ENCODE measurements at places on chromosomes 4 and X. TPM values are rescaled to one million over a fixed set of nuclear protein-coding genes. Genes with fewer than 3 reads are reported as not detected.

Gene SUPT20HL1
- total RNA-seq, result not detected

Gene EPGN
- not detected for total RNA-seq

DNA sequence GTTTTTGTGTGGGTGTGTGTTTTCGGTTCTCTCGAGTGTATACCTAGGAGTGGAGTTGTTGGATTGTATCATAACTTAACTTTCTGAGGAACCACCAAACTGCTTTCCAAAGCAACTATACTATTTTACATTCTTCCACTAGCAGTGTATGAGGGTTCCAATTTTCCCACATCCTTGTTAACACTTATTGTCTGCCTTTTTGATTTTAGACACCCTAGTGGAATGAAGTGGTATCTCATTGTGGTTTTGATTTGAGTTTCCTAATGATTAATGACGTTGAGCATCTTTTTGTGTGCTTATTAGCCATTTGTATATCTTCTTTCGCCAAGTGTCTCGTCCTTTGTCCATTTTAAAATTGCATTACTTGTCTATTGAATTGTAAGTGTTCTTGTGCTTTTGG lies 118.6 kb downstream of the REPS2 start:
- no peak for DNase-seq

- DNase-seq, result no peak
Measured at GRCh38 chr4:182556580-182556979, 313.4 kb downstream of the TENM3 start.

DNA sequence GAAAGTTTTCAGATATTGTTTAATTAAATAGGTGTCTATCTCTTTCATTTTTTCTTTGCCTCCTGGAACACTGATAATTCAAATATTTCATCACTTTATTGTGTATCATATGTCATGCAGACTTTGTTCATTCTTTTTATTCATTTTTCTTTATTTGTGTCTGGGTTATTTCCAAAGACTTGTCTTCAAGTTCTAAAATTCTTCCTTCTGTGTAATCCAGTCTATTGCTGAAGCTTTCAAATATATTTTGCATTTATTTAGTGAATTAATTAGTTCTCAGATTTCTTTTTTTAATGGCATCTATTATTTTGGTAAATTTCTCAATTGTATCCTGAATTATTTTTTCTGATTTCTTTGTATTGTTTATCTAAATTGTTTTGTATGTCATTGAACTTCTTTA lies 70.1 kb downstream of the ZNF330 start:
- no peak for DNase-seq

DNA sequence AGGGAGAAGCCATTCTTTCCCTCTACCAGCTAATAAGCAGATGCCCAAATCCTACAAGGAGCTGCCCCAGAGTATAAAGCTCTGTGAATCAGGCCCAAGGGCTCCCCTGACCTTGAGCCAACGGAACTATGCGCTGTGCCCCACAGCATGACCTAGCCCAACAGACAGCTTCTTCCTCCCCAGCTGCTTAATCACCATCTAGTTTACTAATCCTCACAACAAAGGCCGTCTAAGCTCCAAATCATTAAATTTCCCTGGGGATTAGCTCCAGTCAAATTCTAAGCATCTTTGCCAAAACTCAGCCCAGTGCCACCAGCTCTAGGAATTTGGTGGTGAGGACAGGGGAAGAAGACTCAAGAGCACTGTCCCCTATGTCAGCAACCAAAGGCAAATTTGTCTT lies 113.1 kb downstream of the SHROOM4 start:
- DNase-seq, result no peak

Data from activated T-helper 2 cell treated with anti-CD3 and anti-CD28 coated beads, Interferon-gamma antibody, Interleukin-2, Interleukin-4, amounts not matched to agents 10 μg/mL and 5 μg/mL and 100 μg/mL, durations not matched to agents 14 hours and 24 hours and 36 hours (primary cell).